ENCODE measurements at places on chromosomes 13 and 19.

GRCh38 chr13:97002581-97002980 is 8.3 kb upstream of the OXGR1 start:
- no peak for DNase-seq

DNA sequence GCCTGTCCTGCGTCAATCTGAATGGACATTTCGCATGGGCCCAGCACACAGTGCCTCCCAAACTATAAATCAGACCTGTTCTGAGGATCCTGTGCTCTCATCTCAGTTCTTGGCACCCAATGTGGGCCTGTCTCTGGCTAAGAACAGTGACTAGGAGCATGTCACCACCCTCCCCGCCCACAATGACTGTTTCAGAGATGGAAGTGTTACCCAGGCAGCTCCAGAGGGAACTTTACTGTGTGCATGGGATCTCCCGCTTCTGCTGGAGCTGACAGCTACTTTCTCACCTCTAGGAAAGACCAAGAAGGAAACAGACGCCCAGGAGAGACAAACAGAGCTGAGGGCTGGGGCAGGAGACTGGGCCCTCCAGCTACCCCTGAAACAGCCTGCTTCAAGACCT is 45.0 kb downstream of the KCTD15 start:
- DNase-seq = no peak

GRCh38 chr13:97885641-97886040 is 67.8 kb upstream of the IPO5 start:
- no peak for DNase-seq

DNA sequence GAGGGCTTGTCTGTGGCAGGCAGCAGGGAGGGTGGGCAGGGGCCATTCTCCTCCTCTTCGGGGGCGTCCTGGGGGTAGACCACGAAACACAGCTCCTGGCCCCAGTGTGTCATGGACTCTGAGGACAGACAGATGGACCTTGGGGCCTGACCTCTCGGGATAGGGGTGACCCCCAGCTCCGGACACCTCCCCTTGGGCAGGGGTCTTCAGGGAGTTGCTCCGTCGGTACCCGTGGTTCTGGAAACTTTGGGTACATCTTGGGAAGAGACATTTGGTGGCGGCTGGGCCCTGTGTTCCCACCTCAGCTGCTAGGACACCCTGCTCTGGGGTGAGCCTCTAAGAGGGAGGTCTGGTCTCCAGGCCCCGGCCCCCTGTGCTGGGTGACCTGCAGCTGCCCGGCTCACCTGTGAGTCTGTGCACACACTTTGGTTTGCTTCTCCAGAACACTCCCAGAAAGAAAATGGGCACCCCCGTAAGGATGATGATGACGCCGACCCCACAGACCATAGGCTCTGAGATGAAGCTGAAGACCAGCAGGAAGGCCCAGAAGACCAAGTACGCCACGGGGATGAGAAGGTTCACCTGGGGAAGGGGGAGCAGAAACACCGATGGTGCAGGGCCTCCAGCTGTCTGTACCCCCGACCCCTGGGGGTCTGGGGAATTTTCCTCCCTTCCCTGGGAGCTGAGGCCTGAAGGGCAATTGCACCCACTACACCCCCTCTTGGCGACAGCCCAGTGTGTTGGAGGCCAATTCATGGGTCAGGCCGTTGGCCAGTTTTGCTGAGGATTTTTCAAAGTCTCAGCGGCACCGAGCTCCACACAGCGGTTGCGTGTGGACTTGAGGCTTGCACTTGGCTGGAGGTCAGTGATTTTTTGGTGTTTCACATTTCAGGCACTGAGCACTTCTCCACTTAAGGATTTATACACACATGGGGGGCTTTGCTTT is 15.0 kb downstream of the LRP3 start:
- no peak for DNase-seq

DNA sequence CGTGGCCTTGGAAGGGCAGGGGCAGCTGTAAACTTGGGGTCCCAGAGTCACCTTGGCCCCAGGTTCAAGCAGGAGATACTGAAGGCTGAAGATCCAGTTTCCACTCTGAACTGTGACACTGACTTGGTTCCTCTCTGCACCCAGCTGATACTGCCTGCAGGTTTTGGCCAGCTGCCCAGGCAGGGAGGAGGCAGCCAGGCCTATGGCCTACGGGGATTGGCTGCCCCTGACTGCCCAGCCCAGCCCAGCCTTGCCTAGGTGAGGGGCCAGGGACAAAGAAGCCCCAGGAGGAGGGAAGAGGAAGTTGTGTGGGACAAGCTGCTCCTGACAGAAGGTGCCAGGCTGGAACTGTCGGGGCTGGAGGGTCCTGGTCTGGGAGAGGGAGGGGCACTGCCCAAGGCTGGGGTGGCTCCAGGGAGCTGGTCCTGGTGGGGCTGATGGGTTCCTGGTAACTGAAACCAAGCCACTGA is 51.7 kb upstream of the CYP4F8 start:
- no peak for DNase-seq

DNA sequence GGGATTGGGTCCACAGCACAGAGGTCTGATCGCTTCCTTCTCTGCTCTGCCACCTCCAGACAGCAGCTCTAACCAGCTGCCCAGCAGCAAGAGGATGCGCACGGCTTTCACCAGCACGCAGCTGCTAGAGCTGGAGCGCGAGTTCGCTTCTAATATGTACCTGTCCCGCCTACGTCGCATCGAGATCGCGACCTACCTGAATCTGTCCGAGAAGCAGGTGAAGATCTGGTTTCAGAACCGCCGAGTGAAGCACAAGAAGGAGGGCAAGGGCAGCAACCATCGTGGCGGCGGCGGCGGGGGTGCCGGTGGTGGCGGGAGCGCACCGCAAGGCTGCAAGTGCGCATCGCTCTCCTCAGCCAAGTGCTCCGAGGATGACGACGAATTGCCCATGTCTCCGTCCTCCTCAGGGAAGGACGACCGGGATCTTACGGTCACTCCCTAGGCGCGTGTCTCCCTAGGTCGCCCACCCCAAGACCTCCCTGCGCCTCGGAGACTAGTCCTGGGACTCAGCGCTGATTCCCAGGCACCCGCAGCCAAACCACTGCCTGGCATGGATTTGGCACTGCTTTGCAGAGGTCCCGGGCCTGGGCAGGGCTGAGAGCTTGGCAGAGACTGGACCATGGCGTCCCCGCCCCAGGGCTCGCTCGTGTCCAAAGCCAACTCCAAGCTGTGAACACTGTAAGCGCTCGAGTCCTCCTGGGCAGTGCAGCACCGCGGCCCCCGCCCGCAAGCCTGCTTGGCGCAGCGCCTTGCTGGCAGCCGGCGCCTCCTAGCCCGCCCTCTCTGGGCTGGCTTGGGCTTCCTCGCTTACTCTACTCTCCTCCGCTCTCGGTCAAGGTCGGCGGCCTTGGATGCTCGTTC is 1.5 kb downstream of the GSX1 start:
- DNase-seq = no peak
